Nephron progenitor cell (in vitro differentiated cells): ENCODE measurements at places on chromosomes 3 and 15.

DNA sequence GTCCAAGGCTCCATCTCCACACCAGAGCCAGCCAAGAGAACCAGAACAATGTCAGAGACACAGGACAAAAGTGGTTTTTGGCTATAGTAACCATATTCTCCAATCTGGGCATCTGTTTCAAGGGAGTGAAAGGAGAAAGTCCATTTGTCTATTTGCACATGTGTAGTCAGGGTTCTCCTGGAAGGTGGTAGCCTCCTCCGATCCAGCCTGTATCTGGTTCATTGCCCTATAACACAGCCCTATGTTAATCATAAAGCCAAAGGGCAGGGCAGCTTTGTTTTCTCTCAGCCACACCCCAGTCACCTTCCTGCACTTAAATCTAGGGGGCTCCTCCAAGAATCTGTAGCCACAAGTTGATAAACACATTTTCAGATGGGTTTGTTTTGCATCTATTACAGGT, 128.1 kb upstream of the ADPGK start:
- H3K27me3 ChIP-seq, result peaks cover 5% of the 10 kb centered on the region
- no peak for DNase-seq
- H3K27ac ChIP-seq, result no peak overlapping the region
- no peak overlapping the region for H3K4me3 ChIP-seq

DNA sequence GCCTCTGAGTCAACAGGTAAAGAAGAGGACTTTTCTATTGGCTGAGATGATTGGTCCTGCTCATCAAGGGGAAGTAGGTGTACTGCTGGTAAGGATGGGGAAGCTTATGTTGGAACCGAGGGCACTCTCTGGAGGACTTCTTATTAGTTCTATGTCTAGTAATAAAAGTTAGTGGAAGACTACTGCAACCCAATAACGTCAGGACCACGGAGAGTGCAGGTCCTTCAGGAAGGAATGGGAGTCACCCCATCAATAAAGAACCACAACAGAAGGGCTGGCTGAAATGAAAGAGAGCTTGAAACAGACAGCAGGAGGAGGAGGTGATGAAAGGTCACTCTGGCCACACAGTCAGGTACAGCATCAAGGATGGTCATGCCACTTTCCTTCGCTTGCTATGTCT, 68.8 kb upstream of the PRR23E start:
- H3K36me3 ChIP-seq, result no peaks in the 10 kb centered on the region
- H3K4me3 ChIP-seq, result no peak overlapping the region

GRCh38 chr15:66833803-66834202, 131.8 kb downstream of the SMAD6 start:
- H3K4me3 ChIP-seq, result no peak overlapping the region
- H3K36me3 ChIP-seq, result no peaks in the 10 kb centered on the region
- no peak for DNase-seq
- H3K4me1 ChIP-seq, result peaks cover 22% of the 10 kb centered on the region
- H3K27ac ChIP-seq, result no peak overlapping the region

DNA sequence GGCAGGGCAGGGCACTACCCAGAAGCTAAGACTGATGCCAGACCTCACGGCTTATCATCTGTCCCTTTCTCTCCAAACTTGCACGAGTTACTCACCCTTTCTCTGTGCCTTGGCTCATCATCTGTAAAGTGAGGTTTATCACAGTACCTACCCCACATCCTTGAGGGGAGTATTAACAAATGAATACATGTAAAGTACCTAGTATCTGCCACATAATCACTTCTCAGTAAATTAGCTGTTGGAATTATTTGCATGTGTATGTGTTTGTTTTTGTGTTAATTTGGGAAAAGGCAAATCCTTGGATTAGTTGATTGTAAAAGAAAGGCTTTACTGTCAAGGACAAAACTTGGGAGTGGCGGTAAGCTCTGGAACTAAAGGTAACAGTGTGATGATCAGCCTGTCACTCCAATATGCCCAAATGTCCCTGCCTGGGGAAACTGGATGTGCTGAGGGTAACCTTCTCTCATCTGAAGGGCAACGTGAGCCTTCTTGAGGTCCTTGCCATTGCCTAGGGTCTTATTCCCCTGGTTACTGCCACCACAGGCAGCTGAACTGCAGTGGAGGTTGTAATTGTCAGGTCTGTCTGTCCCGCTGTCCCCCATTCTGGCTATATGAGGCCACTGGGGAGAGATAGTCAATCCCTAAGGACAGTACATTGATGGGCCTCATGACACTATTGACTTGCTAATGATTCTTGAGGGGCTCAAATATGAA, 269.4 kb downstream of the CLSTN2 start:
- no peaks in the 10 kb centered on the region for H3K36me3 ChIP-seq
- H3K27ac ChIP-seq, result no peak overlapping the region
- no peak for DNase-seq
- H3K4me1 ChIP-seq, result no peaks in the 10 kb centered on the region
- H3K27me3 ChIP-seq, result peaks cover 31% of the 10 kb centered on the region
- H3K4me3 ChIP-seq, result no peak overlapping the region

DNA sequence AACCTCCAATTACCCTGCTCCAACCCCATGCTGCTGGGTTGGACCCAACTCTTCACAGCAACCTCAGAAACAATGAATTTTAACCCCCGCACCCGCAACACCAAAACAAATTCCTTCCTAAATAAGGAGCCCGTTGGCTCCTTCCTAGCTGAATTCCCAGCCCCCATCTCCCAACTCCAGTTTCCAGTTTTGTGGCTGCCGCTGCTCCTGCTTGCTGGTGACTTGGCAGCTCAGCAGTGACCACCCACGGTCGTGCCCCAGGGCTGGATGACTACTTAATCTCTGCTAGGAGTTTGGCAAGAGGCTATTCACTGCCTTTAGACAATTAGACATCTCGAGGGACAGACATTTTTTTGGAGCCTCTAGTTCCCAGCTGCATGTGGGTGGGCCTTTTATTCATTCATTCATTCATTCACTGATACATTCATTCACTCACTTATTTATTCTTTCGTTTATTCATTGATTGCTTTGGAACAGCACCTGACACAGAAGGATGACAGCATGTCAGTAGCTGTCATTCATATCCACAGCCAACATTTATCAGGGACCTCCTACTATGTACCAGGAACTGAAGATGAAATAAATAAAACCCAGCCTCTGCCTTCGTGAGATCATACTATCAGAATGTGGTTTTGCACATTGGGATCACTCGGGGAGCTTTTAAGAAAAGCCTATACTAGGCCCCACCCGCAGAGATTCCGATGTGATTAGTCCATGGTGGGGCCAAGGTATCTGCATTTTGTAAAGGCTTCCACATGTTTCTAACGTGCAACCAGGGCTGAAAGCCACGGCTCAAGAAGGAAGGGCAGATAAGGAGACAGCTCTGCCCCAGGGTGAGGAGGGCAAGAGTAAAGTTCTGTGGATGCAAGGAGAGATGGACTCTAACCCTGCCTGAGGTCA, 256.5 kb downstream of the SHQ1 start:
- peak overlapping the region; percentile 12 for H3K4me3 ChIP-seq
- H3K27ac ChIP-seq, result no peak overlapping the region
- DNase-seq, result peak; percentile 47
- peaks cover 65% of the 10 kb centered on the region for H3K4me1 ChIP-seq

DNA sequence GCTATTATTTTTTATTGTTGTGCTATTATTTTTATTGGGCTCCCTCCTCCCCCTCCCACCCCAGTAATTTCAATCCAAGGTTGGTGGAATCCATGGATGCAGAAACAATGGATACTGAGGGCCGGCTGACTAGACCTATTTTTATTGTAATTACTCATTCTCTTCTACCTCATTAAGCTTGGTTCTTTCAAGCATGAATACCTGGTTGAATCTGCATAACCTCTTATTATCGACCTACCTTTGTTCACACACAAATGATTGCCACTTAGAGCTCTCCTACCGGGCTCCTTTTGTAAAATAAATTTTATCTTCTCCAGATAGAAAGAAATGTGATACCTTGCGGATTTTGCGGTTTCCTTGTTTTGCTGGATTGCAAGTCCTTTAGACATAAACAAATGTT, 31.6 kb downstream of the BTD start:
- no peaks in the 10 kb centered on the region for H3K27me3 ChIP-seq
- H3K4me1 ChIP-seq, result peaks cover 35% of the 10 kb centered on the region
- no peak for DNase-seq

DNA sequence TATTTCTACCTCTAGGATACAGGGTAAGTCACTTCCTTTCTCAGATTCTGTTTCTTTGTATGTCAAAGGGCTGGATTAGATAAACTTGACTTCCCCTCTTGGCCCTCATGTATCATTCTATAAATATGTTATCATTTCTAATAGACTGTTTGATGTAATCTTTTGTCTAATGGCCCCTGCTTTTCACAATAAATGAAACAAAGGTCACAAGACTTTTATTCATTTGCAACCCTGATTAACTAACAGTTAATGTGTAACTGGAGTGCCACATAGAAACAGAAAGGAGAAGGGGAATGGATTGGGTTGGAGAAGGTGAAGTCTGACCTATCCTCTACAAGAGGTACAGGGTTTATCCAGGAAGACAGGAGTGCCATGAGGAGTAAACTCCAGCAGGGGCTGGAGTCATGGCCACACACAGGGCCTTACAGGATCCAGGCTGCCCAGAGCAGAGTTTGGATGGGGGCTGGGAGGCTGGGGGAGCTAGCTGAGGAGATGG, 8.0 kb upstream of the B3GNT5 start:
- H3K4me3 ChIP-seq, result no peak overlapping the region
- H3K36me3 ChIP-seq, result peaks cover 13% of the 10 kb centered on the region
- no peak overlapping the region for H3K27ac ChIP-seq
- peaks cover 8% of the 10 kb centered on the region for H3K4me1 ChIP-seq

GRCh38 chr15:68765602-68766368, 54.9 kb downstream of the ANP32A start:
- no peaks in the 10 kb centered on the region for H3K4me1 ChIP-seq
- H3K27me3 ChIP-seq, result peaks cover 10% of the 10 kb centered on the region
- no peak overlapping the region for H3K4me3 ChIP-seq
- H3K36me3 ChIP-seq, result no peaks in the 10 kb centered on the region
- no peak for DNase-seq

- no peak overlapping the region for H3K27ac ChIP-seq
- H3K4me1 ChIP-seq, result no peaks in the 10 kb centered on the region
- no peak overlapping the region for H3K4me3 ChIP-seq
- peak; percentile 42 for DNase-seq
These were observed 24.3 kb downstream of the NXPE3 start for GRCh38 chr3:101803173-101803782.
